ENCODE measurements at places on chromosomes 12 and 14. TPM values are rescaled to one million over a fixed set of nuclear protein-coding genes. Genes with fewer than 3 reads are reported as not detected.

SCNN1A gene
- total RNA-seq: 2.2 TPM

CLEC4D gene
- total RNA-seq: 1.2 TPM

IL22 gene
- 16.4 TPM for total RNA-seq

KCNA5 gene
- total RNA-seq: 10.6 TPM

NPFF gene
- total RNA-seq: not detected

CAMKK2 gene
- 16.9 TPM for total RNA-seq

PLEKHA5 gene
- 48.2 TPM for total RNA-seq

KRT73 gene
- total RNA-seq: not detected

OTOGL gene
- 3.1 TPM for total RNA-seq

WBP11 gene
- 18.5 TPM for total RNA-seq

GYS2 gene
- total RNA-seq: 0.48 TPM

ASCL1 gene
- total RNA-seq: not detected

SERPINA10 gene
- total RNA-seq: 1.2 TPM

A2M gene
- 124 TPM for total RNA-seq

AQP2 gene
- total RNA-seq: 0.24 TPM

PTPRR gene
- total RNA-seq: 17.3 TPM

KRT83 gene
- total RNA-seq: not detected

RPL10L gene
- total RNA-seq: not detected

HIP1R gene
- total RNA-seq: 12.0 TPM

IL26 gene
- total RNA-seq: not detected

KIF5A gene
- total RNA-seq: 2.2 TPM

PLCZ1 gene
- total RNA-seq: 21.7 TPM

CATSPERB gene
- 5.1 TPM for total RNA-seq

BMAL2 gene
- total RNA-seq: 22.4 TPM

ADAM21 gene
- total RNA-seq: 3.4 TPM
